Epithelial cell of esophagus (primary cell): ENCODE measurements at places on chromosomes 11 and 22.

- DNase-seq: no peak
These were observed 41.8 kb downstream of the GALNT18 start for GRCh38 chr11:11580012-11580411.

- no peak for DNase-seq
These were observed 200.2 kb downstream of the CSNK2A3 start for GRCh38 chr11:11152877-11153276.

GRCh38 chr11:85903811-85904210 is 48.6 kb downstream of the CCDC83 start:
- no peak for DNase-seq

DNA sequence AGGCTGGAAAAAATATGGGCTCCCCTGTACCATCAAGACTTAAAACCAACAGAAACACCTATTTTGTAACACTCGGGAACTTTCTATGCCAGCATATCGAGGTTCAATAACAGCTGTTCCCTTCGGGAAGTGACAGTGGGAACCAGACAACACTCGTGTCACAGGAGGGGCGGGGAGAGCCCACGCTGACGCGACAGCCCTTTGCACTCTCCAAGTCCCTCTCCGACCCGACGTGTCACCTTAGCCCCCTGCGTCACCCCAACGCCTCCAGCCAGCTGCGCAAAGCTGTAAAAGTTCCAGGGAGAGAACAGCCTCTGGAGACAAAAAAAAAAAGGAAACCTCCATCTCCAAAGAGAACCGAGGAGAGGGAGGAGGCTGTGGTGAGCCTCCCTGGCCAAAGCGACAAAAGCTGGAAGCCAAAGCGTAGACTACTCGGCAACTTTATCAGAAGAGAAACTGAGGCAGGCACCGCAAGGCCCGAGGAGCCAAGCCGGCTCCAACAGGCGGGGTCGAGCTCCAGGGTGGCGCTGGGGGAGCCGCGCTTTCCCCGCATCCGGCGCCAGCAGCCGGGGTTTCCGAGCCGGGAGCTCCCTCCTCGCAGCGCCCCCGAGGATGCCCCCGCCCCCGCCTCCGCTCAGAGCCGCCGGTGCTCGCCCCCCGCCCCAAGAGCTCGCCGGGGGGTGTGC is 751 bp downstream of the ARFGAP3 start:
- DNase-seq: peak; percentile 13

DNA sequence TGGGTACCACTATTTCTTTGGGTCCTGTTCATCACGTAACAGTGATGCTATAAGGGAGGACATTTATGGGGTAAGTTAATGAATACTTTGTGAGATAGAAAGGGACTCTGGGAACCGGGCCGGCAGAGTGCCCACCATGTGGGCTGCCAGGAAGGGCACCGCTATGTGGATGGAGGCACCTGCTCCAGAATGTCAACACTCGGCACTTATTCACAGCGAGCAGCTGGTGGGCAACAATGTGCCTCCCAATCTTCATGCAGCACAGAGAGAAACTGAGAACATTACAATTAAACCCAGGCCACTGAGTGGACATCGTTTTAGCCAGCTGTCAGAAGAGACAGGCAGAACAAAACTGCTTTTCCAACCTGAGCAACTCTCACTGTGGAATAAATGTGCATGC is 15.8 kb upstream of the ELFN2 start:
- DNase-seq: no peak

DNA sequence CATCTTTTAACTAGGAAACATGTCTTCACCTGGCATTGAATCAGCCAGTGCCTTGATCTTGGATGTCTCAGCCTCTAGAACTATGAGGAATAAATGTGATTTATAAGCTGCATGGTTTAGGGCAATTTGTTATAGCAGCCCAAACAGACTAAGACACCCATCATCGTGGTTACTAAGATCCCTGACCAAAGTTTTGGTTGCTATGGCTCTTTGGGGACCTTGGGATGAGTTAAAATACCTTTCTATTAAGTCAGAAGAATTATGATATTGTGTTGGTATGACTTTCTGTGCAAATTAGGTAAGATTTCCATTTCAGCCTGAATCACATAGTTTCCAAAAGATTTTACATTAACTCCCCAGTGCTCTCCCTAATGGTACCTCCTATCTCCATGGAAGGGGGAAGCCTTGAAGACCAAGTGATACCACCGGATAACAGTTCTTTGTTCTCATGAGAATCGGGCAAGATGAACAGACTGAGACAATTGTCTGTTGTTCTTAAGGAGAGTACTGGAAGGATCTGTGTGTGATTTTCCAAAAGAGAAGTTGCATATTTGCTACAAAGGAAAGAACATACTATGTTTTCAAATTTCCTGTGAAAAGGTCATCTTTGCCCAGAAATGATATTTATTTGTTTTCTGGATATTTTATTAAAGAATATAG is 60.4 kb upstream of the UBASH3B start:
- no peak for DNase-seq

DNA sequence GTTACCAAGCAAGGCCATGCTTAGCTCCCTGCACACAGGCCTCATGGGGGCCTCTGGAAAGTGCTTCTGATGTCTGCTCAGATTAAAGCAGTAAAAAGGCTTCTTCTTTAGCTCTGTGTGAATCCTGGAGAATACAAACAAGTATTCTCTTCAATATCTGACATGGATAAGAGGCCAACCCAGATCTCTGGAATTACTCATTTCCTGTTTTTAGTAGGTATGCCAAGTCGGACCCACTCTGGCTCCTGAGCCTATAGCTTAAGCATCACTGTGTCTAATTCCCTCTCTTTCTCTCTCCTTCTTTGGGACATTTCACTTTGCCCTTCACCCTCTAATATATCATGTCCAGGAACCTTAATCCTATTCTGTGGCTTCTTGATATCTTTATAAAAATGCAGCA is 529.6 kb upstream of the CCDC90B start:
- peak; percentile 2 for DNase-seq

DNA sequence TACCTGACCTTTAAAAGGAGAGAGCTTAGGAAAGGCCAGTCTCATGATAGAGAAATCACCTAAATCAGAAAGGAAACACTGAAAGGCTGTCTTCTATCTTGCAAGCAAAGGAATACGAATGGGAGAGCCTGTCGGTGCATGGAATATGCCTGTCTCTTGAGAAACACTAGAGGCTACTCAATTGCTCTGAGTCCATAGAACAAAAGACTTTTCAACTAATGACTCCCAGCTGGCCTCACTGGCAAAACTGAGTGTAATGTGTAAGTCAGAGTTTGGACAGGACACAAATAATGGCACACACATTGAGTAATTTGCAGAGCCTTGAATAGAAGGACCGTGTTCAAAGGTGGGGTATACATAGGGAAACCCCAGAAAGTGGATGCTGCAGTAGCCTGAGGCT is 171.0 kb upstream of the ARHGAP20 start:
- no peak for DNase-seq

- DNase-seq: no peak
These were observed 38.6 kb downstream of the ETS1 start for GRCh38 chr11:128548649-128549255.

DNA sequence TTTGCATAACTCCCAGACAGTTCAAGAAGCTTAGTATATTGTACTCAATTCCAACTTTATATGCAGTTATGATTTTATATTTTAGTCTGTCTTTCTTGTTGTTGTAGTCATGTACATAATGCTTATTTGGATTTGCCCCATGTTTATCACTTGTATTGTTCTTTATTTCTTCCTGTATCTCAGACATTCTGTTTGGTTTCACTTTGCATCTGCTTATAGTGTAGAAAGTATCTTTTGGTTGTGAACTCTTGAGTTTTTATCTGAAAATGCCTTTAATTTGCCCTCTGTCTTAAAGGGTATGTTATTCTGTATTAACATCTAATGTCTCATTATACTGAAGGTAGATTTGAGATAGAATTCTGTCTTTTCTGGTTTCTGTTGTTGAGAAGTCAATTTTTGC is 275.4 kb downstream of the DYNC2H1 start:
- DNase-seq: no peak

DNA sequence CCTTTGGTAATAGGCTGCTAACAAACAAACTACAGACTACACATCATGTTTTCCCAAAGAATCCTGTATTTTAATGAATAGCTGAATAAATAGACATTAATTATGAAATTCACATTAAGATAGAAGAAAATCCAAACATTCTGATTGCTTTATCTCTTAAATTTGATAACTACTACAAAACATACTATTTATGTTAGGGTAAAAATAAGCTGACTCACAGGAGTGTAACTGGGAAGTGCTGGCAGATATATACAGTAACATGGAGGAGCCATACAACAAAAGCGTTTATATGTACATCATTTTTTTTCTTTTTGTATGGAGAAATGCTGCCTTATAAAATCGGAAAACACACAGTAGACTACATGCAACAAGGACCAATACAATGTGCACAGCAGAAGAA is 52.6 kb upstream of the MTMR2 start:
- no peak for DNase-seq

GRCh38 chr11:128473636-128474035 is 113.7 kb downstream of the ETS1 start:
- DNase-seq: no peak

DNA sequence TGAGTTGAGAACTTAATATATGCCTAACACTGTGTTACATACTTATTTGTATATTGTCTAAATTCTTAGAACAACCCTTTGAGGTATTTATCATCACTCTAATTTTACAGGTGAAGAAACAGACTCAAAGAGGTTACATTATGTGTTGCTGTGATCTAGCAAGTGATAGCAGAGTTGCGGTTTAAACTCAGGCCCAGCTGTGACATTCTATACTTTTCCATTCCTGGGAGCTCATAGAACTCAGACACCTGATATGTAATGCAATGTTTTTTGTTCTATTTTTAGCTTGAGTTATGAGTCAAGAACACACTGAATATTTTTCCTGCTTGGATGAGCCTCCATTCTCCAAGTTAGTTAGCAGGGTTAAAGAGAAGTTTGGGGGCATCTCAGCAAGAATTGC is 449.7 kb upstream of the DDI1 start:
- DNase-seq: peak; percentile 54

DNA sequence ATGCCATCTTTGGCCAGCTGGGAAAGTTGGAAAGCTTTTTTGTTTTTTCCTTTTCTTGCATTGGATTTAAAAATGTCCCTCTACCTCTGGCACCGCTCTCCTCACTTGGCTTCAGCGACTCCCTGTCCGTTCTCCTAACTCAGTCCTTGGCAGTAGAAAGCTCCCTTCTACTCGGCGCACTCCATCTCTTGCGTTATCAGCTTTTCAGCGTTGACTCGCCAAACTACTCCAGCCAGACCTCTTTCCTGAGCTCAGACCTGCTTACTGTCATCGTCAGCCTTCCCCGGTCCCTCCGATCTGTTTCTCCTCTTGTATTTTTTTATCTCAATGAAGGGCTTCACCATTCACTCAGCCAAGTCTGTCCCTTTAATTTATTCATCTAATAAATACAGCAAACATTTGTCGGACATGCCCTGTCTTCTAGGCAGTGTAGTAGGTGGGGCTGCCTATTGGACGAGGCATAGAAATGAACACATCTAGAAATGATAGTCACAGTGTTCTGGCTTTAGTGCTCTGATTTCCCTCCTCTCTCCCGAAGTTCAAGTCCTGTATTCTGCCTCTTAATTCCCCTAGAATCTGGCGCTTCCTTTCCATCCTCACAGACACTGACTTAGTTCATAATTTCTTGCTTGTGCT is 839 bp downstream of the CEP164 start:
- DNase-seq: peak; percentile 60

DNA sequence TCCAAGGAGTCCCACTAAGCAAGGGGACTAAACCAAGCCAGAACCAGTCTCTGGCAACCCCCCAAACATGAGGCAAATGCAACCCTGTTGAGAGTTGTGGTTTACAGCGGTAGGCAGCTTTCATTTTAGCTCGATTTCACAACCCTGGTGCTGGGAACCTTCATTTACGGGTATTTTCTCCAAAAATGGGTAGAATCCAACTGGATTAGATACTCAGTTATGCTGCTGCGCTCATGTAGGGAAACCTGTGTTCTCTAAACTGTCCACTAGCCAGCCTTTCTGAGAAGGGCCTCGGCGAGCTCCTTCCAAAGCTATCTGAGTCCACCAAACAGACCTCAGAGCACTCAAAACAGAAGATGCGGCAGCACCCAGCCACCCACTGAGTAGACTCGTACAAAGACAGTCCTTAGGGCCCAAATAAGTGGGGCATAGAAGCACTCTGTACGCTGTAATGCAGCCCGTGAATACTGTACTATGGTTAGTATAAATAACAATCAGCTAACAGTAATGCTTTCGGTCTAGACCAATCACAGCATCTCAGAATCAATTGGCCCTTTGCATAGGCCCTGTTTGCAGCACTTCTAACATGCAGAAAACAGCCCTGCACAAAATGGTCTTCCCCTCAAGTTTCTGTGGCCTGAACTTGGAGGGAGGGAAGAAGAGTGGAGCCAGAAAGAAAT is 104.7 kb downstream of the ETS1 start:
- DNase-seq: no peak

DNA sequence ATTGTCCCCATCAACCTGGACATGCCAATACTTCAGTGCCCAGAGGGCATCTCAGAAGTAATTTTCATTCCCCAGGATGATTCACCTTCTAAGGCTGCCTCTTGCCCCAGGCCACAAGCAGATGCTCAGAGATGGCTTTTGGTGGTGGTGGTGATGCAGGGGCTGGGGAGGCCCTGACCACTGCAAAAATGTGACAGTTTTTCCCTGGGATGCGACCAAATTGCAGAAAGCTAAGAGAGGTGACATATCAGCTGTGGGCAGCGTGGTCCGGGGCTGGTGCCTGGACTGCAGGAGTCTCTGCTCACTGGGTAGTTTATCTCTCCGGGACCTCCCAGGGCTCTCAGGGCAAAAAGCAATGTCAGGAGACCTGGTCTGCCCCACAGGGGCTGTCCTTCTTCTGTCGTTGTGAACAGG is 39.7 kb upstream of the ACCSL start:
- DNase-seq: peak; percentile 23

DNA sequence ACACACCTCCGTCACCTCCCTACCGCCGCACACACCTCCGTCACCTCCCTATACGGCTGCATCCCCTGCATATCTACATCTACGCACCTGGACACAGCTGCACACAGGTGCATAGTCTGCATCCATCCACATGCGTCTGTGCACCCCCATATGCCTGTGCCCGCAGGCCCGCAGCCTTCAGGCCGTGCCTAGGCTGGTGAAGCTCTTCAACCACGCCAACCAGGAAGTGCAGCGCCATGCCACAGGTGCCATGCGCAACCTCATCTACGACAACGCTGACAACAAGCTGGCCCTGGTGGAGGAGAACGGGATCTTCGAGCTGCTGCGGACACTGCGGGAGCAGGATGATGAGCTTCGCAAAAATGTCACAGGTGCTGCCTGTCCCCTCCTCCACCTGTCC is 4.8 kb downstream of the PKP3 start:
- peak; percentile 47 for DNase-seq

- DNase-seq: no peak
These were observed 86.9 kb downstream of the SYN3 start for GRCh38 chr22:32971276-32971675.

GRCh38 chr11:120261931-120262330 is 22.0 kb downstream of the POU2F3 start:
- no peak for DNase-seq

DNA sequence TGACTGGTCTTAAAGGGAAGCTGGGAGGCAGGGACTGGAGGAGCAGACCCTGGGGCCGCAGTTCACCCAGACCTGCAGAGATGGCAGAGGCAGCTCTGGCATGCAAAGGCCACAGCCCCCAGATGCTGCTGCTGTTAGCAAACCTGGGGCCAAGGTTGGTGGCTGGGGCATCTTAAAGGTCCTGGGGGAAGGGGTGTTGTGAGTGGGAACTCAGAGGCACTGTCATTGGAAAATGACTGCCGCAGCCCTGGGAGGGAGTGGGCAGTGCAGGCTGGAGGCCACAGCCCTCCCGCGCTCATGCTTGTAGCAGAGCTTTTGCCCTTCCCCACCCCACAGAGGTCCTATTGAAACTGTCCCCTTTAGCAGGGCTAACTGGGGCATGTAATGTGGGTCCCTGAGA is 111.8 kb downstream of the CTTN start:
- DNase-seq: no peak
